Adipose tissue (tissue), 3 donors: ENCODE measurements at places on chromosomes 2 and 18. TPM values are rescaled to one million over a fixed set of nuclear protein-coding genes. Genes with fewer than 3 reads are reported as not detected.

ERBB4 gene
- 0.07 TPM for polyA plus RNA-seq

COLEC12 gene
- 10.8 TPM for polyA plus RNA-seq

UGT1A8 gene
- polyA plus RNA-seq = not detected

DCDC2C gene
- polyA plus RNA-seq = not detected

APLF gene
- polyA plus RNA-seq = 0.67 TPM

ACOXL gene
- 0.10 TPM for polyA plus RNA-seq

KIAA2012 gene
- 0.11 TPM for polyA plus RNA-seq

PRKCE gene
- 4.6 TPM for polyA plus RNA-seq

B4GALT6 gene
- 1.9 TPM for polyA plus RNA-seq

CABYR gene
- 0.90 TPM for polyA plus RNA-seq

ANKRD62 gene
- polyA plus RNA-seq = not detected

DNAJC5G gene
- not detected for polyA plus RNA-seq

BOK gene
- polyA plus RNA-seq = 222 TPM

ID2 gene
- polyA plus RNA-seq = 216 TPM

KCNK3 gene
- 2.8 TPM for polyA plus RNA-seq

PCARE gene
- 0.01 TPM for polyA plus RNA-seq

EPG5 gene
- 2.9 TPM for polyA plus RNA-seq

HAAO gene
- 10.9 TPM for polyA plus RNA-seq

CAVIN2 gene
- polyA plus RNA-seq = 47.9 TPM

CRYGD gene
- not detected for polyA plus RNA-seq

ABCG8 gene
- 0.12 TPM for polyA plus RNA-seq

RTP5 gene
- not detected for polyA plus RNA-seq

FIGLA gene
- polyA plus RNA-seq = not detected

CNDP2 gene
- 71.8 TPM for polyA plus RNA-seq

CYP1B1 gene
- 144 TPM for polyA plus RNA-seq

STPG4 gene
- not detected for polyA plus RNA-seq

UGT1A7 gene
- polyA plus RNA-seq = not detected
